Cerebellar nuclear complex (tissue), 1 donor: ENCODE measurements at places on chromosomes 13 and 19.
A peak's percentile ranks its signal among the peaks of the same experiment; 100 is the strongest.

- no peak for DNase-seq
These were observed 160.6 kb upstream of the SPRY2 start for GRCh38 chr13:80501556-80501955.

GRCh38 chr19:8585894-8586750, 8.9 kb upstream of the MYO1F start:
- no peak for DNase-seq

- DNase-seq: no peak
These were observed 6.0 kb upstream of the SULT2A1 start for GRCh38 chr19:47891923-47892666.

DNA sequence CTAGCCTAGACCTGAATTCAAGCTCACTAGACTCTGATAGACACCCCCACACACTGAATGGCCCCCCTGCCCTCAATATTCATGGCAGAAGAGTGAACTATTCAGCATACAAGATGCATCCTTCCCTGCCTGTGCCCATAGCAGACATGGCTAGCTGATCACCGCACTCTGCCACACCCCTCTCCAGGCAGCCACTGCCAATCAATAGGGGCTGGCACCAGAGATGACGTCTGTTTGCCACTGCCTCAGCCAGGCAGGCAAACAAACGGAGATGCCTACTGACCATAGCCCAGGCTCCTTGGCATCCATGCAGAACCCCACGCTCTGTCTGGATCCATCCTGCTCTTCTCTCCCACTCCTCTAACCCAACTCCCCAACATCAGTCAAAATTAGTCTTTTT, 13.8 kb upstream of the NPAS1 start:
- no peak for DNase-seq

DNA sequence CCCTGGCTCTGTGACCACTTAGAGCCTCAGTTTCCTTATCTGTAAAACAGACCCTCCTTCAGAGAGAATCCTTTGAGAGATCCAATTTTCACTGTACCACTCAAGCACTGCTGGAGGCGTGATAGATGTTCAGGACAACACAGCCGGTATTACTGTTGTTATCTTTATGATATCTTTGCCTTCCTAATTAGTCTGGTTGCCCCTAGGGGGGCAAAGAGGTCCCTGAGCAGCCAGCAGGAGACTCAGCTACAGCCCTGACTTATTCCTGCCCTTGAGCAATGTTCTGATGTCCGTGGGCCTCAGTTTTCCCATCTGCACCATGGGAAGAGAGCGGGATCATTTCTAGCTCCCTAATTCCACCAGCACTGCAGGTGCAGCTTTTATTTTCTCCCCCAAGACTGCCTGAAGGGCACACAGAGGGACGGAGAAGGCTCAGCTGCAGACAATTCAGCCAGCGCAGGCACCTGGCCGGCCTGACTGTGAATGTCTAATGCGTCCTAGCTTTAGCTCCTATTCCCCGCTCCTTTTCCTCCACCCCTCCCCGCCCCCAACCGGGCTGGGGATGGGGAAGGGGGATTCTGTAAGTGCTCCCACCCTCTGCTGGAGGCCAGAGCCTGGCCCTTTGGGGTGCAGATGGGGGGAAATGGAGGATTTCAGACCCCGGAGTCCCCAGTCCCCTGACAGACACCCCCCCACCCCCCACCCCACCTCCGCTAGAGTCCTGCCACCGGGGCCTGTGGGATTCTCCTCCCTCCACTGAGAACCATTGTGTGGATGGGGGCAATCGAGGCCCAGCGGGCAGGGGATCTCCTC, 16.2 kb downstream of the TLE5 start:
- DNase-seq: no peak

- DNase-seq: peak; percentile 23
These were observed 66.6 kb downstream of the GGACT start for GRCh38 chr13:100521851-100522617.

DNA sequence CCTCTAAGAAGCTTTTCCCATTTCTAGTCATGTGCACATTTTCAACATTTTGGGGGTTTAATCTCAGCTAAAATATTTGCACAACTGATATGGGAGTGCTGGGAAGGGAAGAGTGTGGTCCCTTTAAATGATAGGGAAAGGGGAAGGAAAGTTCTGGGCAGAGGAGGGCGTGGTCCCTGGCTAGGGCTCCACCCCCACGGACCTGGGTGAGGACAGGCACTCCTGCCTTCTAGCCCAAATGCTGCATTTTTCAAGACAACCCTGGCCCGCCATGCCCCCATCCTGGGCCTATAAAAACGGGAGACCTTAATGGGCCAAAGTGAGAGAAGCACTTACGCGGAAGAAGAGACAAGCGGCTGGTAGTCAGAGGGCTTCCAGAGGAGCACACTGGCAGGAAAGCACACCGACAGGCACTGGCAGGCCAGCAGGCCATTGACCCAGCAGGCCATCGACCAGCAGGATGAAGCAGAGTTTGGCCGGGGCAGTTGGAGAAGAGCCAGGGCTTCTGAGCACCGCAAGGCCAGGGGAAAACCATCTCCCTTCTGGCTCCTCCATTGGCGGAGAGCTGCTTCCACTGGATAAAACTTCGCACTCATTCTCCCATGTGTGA, 266.7 kb downstream of the SPRY2 start:
- peak; percentile 62 for DNase-seq

GRCh38 chr13:38707460-38707859, 20.6 kb downstream of the FREM2 start:
- DNase-seq: no peak

DNA sequence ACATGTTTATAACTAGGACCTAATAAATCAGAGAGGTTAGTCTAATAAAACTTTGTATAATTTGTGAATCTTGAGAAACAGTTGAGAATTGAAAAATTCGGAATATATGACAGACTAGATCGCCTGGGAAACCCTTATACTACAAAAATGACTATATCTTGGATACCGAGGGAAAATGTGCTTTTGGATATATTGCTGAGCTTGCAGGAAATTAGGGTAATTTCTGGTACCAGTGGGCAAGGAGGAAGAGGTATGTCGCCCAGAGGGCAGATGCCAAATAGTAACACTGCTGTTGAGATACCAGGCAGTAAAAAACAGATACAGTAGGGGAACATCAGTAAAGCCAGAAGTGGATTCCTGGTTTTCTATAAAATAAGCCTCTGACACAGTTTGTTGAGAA, 17.3 kb downstream of the MPHOSPH8 start:
- DNase-seq: no peak

DNA sequence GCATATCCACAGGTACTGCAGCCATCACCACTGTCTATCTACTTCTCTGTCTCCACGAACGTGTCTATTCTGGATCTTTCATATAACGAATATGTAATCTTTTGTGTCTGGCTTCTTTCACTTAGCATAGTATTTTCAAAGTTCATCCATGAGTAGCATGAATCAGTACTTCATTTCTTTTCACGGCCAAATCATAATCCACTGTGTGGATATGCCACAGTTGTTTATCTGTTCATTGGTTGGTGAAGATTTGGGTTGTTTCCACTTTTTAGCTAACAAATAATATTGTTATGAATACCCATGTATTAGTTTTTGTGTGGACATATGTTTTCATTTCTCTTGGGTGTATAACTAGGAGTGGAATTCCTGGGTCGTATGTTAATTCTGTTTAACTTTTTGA, 14.4 kb downstream of the RGCC start:
- no peak for DNase-seq
